ENCODE measurements at places on chromosomes 1 and 21.

DNA sequence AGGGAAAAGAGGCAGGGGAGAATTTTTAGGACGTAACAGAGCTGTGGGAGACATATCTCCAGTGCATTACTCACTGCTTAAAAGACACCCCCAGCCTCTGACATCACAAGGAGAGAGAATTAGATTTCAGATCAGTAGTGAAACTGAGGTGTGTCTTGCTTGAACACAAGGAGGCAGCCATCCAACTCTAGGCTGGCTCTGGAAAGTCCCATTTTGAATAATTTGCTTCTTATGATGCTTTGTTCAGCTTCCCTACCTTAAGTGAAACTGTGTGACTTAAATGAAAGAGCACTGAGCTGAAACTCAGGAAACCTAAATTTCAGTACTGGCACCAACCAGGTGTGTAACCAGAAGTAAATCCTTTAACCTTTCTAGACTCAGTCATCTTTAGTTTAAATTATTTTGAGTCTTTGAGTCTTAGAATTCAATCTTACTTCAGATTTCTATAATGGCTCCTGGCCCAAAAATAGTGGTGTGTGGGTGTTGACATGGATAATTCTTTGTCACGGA, 251.6 kb upstream of the SGIP1 start:
- DNase-seq = no peak

DNA sequence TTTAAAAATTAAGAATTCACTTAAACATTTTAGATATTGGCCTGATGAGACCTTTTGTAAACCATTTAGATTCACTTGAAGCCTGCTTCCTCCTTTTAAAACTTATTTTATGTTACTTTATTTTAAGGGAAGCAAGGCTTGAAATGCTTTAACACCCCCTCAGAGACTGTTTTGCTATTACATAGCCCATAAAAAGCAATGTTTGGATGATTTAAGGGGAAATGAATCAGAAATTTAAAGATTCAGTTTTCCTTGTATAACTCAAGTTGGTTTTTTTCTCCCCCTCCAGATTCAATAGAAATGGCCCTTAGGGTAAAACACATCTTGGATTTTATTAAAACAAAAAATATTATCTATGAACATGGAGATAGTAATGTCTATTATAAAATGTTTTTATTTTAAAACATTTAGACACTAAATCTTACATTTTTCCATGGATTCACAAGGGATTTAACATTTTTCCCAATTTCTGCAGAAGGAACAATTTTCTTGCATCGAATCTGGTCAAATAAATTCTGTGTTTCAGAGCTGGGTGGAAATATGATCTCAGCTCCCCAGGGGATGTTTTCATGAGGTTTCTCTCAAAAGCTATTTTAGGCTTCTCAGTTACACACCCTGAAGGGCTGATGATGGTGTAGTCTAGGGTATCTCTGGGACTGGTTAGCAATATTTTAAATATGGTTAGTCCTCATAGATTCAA, 69.3 kb upstream of the WARS2 start:
- DNase-seq = no peak

DNA sequence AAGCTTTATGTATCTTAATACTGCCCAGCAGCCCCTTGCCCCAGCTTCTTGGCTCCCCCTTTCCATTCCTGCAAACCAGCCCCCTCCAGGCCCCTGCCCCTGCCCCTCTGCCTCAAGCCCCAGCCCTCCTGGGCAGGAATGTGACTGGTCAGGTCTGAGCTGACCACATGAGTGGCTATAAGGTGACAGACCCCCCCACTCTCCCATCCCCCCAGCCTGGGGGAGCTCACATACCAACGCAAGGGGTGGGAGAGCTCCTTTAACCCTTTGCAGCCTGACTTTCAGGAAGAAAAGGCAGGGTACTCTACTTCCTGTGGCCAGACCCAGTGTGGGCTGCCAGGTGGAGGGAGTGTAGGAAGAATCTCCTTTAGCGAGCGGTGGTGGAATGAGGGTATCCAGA, 33.2 kb downstream of the AHDC1 start:
- no peak for DNase-seq

- no peak for DNase-seq
Measured at GRCh38 chr1:165014753-165015152, 341.8 kb downstream of the LMX1A start.

DNA sequence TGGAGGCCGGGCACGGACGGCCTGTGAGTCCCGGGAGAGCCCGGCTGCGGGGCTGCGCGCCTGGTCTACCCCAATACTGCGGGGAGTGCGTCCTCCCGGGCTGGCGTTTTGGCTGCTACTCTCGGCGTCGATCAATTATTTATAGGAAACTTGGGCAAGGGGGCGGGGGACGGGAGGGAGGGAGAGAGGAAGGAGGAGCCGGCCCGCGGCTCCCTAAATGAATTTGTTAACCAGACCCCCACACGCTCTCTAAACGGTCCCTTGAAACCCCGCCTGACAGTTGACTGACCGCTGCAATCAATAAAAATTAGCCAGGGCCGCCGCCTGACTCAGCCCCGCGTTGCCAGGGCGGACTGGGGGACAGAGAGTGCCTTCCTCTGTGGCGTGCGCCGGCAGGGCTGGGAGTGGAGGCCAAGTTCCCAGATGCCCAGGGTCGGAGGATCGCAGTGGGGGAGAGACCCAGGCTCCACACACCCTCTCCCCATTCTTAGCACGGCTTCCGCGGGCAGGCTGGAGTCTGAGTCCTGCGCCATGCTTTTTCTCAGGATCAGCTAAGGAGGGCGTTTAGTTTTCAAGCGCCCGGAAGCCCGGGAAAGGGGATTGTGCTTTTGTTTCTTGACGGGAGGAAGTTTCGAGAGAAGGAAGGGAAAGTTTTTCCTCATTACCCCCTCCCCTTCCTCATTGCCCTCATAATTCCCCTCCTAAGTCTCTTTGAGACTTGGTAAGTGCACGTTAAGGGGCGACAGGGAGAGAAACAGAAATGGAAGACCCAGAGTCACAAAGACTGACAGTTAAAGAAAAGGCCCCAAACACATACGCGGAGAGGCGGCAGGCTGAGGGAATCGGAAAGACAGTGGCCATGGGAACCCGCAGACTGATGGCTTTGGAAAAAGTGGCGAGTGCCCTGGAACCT, 6.2 kb downstream of the PAX7 start:
- no peak for DNase-seq

DNA sequence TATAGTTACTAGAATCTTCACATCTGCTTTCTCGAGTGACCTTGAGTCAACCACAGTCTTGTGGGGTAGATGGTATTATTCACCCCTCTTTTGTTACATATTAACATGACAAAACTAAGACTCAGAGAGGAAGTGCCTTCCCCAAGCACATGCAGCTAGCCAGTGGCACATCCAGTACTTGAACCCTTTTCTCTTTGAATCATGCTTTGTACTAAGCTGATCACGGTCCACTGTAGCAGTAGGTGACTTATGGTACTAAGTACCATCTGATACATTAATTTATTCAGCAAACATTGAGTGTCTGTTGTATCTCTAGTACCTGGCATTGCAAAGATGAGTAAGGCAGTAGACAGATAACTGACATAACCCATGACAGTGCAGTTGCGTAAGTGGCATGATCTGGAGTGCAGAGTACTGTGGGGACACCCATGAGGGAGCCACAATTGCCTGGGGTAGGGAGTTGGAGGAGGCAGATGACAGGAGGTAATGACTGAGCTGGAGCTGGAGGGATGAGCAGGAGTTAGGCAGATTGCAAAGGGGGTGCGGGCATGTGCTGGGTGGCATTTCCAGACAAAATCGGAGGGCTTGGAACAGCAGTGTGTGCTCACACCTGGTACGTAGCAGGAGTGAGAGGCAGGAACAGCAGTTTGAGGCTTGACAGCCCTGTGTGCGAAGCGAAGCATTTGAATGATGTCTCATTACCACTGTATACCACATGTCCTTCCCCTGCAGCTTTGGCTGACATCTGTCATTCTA, 29.8 kb downstream of the UCK2 start:
- no peak for DNase-seq

- no peak for DNase-seq
Measured at GRCh38 chr1:234325878-234326496, 47.3 kb upstream of the COA6 start.

- DNase-seq = no peak
Measured at GRCh38 chr21:43922949-43923348, 57.9 kb downstream of the AGPAT3 start.

DNA sequence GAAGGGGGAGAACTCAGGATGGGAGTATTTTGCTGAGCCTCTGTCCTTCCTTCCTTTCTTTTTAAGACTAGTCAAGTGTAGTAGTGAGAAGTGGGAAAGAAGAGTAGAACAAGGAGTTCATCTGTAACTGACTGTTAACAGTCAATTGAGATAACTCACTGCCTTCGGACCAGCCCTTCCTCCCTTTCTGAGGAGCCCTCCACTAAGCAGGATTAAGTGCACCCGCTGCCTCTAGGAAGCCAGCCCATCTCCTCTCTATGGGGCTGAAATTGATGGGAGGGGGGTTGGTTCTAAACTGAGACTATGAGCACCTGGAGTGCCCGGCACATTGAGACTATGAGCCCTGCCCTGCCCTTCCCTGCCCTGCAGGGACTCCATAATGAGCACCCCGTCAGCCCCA, 72.7 kb upstream of the TINAGL1 start:
- no peak for DNase-seq

DNA sequence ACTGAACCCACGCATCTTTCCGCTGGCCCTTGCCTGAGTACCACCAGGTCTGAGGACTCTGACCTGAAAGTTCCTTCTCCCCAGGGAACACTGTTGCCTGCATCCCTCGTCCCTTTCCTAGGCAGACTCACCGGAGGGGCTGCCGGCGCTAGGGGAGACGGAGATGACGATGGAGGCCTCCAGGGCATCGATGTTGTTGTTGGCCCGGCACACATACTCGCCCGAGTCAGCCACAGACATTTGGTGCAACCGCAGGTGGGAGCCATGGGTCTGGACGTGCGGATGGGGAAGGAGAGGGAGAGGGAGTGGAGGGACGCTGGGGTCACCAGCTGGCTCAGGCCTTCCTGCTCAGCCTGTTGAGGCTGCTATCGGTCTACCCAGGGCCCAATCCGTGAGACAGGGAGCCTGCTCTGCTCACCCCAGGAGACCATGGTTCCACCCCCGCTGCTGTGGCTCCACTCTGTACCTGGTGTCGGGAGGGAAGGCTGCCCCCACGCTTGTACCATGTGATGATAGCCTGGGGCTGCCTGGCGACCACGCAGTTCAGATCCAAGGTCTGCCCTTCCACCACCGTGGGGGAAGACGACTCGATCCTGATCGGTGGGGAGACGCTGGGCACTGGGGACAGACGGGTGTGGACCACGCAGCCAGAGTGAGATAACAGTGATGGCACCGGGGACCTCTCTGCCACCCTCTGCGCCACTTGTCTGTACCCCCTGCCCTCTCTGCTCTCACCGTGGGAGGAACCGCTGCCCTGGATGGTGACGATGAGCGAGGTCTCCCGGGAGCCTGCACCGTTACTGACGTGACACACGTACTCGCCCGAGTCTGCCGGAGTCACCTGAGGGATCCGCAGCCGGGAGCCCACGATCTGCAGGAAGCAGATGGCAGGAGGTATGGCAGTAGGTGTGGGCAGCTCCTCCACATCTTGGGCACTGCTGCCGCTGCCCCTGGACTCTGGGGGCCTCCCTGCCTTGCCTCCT, 35.4 kb downstream of the LDLRAD2 start:
- no peak for DNase-seq

DNA sequence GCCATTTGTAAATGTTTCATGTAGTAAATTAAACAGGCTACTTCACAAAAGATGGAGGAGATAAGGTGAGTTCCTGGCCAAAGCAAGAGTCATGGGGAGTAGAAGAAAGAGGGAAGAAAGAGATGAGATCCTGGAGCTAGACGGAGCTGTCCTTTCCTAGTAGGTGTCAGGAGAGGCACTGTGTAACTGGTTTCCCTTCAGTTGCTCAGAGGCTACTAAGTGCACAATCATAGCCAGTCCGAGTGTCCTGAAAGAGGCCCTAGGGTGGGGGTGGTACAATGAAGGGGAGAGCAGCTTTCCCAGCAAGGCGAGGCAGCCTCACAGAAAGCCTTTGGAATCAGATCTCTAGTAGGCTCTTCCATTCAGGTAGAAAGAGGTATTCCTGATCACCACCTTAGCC, 390.9 kb downstream of the KCNH1 start:
- no peak for DNase-seq

DNA sequence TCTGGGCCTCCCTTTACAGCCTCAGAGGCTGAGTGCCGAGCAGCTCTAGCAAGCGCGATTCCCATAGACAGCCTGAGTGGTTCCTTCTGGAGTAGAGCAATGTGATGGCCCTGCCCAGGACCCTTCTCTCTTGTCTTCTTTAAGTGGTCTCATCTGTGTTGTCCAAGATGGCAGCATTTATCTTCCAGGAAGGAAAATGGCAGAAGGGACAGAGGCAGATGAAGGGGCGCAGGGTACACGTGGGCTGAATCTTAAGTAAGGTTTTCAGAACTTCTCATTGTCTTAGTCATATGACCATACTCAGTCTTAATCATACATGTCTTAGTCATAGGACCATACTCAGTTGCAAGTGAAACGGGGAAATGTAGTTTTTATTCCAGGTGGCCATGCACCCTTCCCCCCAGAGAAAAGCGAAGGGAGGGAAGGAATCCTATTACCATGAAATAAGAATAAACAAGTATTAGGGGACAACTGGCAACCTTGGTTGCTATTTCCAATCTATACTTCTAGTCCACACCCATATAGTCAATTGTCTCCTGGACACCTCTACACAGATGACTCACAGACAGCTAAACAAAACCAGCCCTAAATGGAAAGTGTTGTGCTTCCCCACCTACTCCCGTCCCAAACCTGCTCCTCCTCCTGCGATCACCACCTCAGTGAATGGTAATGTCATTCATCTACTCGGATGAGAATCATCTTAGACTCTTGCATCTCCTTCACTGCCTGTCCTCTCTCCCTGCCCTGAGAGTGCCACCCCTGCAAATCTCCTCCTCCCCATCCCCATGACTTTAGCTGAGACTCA, 13.3 kb downstream of the OVAAL start:
- DNase-seq = no peak

GRCh38 chr1:161505686-161506085, 429 bp downstream of the FCGR2A start:
- no peak for DNase-seq

- no peak for DNase-seq
Measured at GRCh38 chr1:115400891-115401290, 62.8 kb upstream of the NGF start.

- DNase-seq = no peak
Measured at GRCh38 chr1:56330391-56331026, 248.9 kb downstream of the PLPP3 start.

DNA sequence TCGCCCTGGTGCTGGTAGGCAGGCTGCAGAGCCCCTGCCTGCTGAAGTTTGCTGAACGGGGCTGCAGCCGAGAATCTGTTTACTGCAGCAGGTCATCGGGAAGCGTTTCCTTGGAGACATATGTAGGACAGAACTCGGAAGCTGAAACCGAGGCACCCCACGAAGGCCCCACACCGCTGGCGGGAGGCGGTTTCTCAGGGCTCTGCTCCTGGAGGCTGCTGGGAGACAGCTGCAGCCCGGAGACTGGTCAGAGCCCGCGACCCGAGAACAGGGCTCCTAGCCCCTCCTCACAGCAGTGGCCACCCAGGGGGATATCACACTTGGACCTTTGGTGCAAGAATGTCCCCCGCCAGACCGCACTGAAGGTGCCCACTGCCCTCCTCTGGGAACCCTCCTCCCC, 12.7 kb upstream of the PLCH2 start:
- DNase-seq = no peak

GRCh38 chr1:182301026-182301436, 90.6 kb downstream of the GLUL start:
- DNase-seq = no peak

Data from activated naive CD4-positive, alpha-beta T cell (primary cell).